Purkinje cell (primary cell): ENCODE measurements at places on chromosomes 6 and 20. TPM values are rescaled to one million over a fixed set of nuclear protein-coding genes. Genes with fewer than 3 reads are reported as not detected.

Gene ZSCAN23
- polyA plus RNA-seq = 1.2 TPM in 1 of 2 replicates, not detected in the other

Gene RSPO3
- 69.2 and 85.3 TPM in 2 replicates for polyA plus RNA-seq

Gene ZNF831
- polyA plus RNA-seq = 0.67 TPM in 1 of 2 replicates, not detected in the other

Gene BHLHE23
- polyA plus RNA-seq = not detected in 2 replicates

Gene CST2
- not detected in 2 replicates for polyA plus RNA-seq

Gene MLN
- not detected in 2 replicates for polyA plus RNA-seq

Gene KCNK16
- not detected in 2 replicates for polyA plus RNA-seq

Gene RPRD1B
- 4.5 and 5.8 TPM in 2 replicates for polyA plus RNA-seq

Gene USP49
- 0.95 and 1.0 TPM in 2 replicates for polyA plus RNA-seq

Gene HLA-DRB5
- not detected in 2 replicates for polyA plus RNA-seq

Gene VIP
- polyA plus RNA-seq = not detected in 2 replicates

Gene RIMS1
- 10.0 and 10.4 TPM in 2 replicates for polyA plus RNA-seq

Gene HMGCLL1
- polyA plus RNA-seq = 13.6 and 20.7 TPM in 2 replicates

Gene BLTP3A
- polyA plus RNA-seq = 1.9 and 3.5 TPM in 2 replicates

Gene PCSK2
- 39.6 and 45.5 TPM in 2 replicates for polyA plus RNA-seq

Gene WFDC10B
- not detected in 2 replicates for polyA plus RNA-seq

Gene PPARD
- 0.11 and 0.28 TPM in 2 replicates for polyA plus RNA-seq

Gene SENP6
- polyA plus RNA-seq = 52.5 and 70.0 TPM in 2 replicates

Gene MCM8
- 1.4 and 2.8 TPM in 2 replicates for polyA plus RNA-seq

Gene BPIFB4
- not detected in 2 replicates for polyA plus RNA-seq

Gene SRSF12
- polyA plus RNA-seq = 5.5 and 8.6 TPM in 2 replicates

Gene MUCL3
- polyA plus RNA-seq = not detected in 2 replicates

Gene SNRPB
- polyA plus RNA-seq = 11.5 and 11.7 TPM in 2 replicates

Gene MOG
- polyA plus RNA-seq = 1.7 and 2.1 TPM in 2 replicates

Gene MACROD2
- 36.7 and 37.2 TPM in 2 replicates for polyA plus RNA-seq

Gene SYCP2L
- polyA plus RNA-seq = 0.15 and 4.0 TPM in 2 replicates

Gene COL11A2
- polyA plus RNA-seq = 0.67 and 1.0 TPM in 2 replicates

Gene GRM1
- polyA plus RNA-seq = 200 and 255 TPM in 2 replicates

Gene PI16
- polyA plus RNA-seq = not detected in 2 replicates

Gene SEL1L2
- 2.1 and 5.0 TPM in 2 replicates for polyA plus RNA-seq

Gene PRIM2
- 2.2 and 6.8 TPM in 2 replicates for polyA plus RNA-seq

Gene RBM12
- 5.4 and 5.5 TPM in 2 replicates for polyA plus RNA-seq

Gene ENPP5
- 295 and 301 TPM in 2 replicates for polyA plus RNA-seq

Gene SLC17A4
- polyA plus RNA-seq = not detected in 2 replicates

Gene APOM
- 1.8 and 2.4 TPM in 2 replicates for polyA plus RNA-seq

Gene LRRC1
- polyA plus RNA-seq = 2.9 and 4.6 TPM in 2 replicates

Gene TCF21
- not detected in 2 replicates for polyA plus RNA-seq

Gene BEND3
- polyA plus RNA-seq = 0.28 and 0.53 TPM in 2 replicates

Gene SLC32A1
- 15.8 and 29.4 TPM in 2 replicates for polyA plus RNA-seq
